ENCODE measurements at places on chromosomes 3 and 15.

- DNase-seq, result no peak
Measured at GRCh38 chr15:42591238-42591934, 16.0 kb downstream of the STARD9 start.

GRCh38 chr15:52104532-52105004 lies 8.0 kb downstream of the BCL2L10 start:
- no peak for DNase-seq

- DNase-seq, result no peak
Measured at GRCh38 chr15:59190291-59190690, 16.4 kb upstream of the LDHAL6B start.

DNA sequence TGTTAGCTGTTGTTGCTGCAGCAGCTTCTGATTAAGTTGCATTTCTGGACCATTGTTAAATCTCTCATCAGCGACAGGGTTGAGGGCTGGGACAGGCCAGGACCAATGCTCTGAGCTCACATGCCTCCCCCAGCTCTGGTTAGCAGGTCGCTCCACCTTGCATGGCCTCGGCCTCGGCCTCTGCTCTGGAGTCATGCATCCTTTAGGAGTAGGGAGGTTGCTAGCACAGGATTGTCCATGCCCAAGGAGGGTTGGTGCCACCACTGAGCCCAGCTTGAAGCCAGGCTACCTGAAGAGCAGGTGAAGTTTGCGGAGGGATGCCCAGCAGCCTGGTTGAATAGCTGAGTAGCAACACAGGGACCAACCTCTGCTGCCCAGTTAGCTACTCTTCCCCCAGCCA lies 11.2 kb upstream of the CPNE9 start:
- no peak for DNase-seq

DNA sequence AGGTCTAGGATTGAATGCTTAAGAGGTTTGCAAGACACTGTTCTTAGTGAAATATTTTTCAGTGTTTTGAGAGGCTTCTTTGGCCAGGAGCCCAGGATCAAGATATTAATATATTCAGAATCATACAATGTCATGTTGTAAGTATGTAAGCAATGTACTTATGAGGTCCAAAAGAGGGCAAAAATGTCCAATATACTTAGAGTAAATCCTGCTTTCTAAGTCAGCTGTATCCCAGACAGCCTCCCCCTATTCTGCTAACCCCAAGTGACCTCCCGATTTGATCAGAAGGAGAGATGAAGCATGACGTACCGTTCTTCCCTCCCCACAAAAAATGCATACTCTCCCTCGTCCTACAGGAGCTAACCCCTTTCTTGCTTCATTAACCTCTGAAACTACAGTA lies 70.9 kb downstream of the CHAC1 start:
- DNase-seq, result no peak

DNA sequence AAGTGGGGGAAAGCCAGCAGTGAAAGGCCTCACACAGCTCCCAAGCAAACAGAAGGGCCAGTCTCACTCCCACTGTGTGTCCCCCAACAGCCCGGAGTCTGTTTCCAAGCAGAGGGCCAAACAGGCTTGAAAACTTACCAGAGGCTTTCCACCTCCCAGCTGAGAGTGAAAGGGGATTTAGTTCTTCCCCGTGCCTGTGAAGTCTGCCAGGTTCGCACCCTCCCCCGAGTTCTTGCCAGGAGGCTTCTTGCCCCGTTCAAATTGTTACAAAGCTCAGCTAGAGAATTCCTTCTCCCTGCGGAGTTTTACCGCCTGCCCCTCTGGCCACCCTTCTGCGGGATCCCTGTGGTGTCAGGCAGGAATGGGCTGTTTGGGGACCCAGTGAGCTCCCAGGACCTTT lies 68.0 kb upstream of the WNT7A start:
- DNase-seq, result no peak

GRCh38 chr3:148990236-148990635 lies 1.1 kb upstream of the GYG1 start:
- no peak for DNase-seq

DNA sequence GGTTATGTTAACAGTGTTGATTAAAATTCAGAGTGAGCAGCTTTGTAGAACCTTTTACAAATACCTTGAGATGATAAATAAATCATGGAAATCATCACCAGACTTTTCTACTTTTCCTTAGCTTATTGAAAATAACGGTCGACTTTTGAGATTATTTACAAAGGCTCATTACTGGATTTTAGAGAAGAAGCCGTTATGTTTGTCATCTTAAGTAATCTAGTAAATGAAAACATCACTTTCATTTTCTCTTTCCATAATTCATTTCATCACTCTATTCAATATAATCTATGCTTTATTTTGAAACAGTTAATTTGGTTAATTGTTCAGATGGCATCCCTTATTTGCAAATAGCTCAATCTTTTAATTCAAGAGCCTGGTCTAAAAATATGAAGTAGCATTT lies 3.6 kb downstream of the PLCL2 start:
- DNase-seq, result no peak

DNA sequence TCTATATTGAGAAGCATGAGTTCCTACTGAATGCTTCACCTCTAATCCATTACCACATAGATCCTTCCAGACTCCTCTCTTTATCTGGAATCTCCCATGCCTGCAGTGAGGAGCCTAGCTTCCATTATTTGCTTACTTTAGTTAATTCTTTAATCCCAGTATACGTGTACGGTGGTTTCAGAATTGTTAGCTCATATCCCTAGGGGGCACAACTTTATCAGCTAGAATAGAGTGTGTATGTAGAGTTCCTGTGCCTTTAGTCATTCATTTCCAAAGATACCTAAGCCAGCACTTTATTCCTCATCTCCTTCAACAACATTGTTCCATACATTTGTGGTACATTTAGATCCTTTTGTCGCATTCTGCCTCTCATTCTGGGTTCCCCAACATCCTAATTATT lies 226.0 kb downstream of the TJP1 start:
- no peak for DNase-seq

GRCh38 chr3:98791341-98792325 lies 28.5 kb downstream of the ST3GAL6 start:
- no peak for DNase-seq

GRCh38 chr15:29322415-29322814 lies 52.8 kb upstream of the NSMCE3 start:
- DNase-seq, result no peak

- DNase-seq, result no peak
Measured at GRCh38 chr3:172126741-172127140, 87.4 kb downstream of the FNDC3B start.
